Myocyte (in vitro differentiated cells): ENCODE measurements at places on chromosomes 11 and 22. TPM values are rescaled to one million over a fixed set of nuclear protein-coding genes. Genes with fewer than 3 reads are reported as not detected.

Gene KCNJ5
- not detected in 2 replicates for total RNA-seq

DNA sequence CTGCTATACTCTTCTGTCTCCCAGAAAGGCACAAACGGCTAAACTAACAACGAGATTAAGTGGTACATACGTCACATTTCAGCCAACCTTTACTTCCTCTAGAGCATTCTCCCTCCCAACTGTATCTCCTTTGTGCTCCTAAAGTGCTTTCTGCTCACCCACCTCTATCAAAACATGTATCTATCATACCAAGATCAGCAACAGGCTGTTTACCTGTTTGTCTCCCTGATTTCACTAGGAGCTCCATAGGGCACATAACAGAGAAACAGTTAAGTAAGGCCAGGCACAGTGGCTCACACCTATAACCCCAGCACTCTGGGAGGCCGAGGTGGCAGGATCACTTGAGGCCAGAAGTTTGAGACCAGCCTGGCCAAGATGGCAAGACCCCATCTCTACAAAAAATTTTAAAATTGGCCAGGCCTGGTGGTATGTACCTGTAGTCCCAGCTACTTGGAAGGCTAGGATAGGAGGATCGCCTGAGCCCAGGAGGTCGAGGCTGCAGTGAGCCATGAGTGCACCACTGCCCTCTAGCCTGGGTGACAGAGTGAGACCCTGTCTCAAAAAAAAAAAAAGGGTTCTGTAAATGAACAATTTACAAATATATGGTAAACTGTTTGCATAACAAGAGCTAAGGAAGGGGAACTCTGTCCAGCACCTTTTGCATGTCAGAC lies 2.8 kb downstream of the NDUFC2 start:
- DNase-seq: no peak

Gene ZP1
- total RNA-seq: not detected in 2 replicates

Gene ST14
- total RNA-seq: not detected in 2 replicates

Gene PDE2A
- total RNA-seq: 18.6 and 35.3 TPM in 2 replicates

Gene TMPRSS5
- 0.48 and 0.99 TPM in 2 replicates for total RNA-seq

- DNase-seq: no peak
Measured at GRCh38 chr11:100641456-100641855, 45.6 kb upstream of the ARHGAP42 start.
